ENCODE measurements at places on chromosomes 2 and 18.

DNA sequence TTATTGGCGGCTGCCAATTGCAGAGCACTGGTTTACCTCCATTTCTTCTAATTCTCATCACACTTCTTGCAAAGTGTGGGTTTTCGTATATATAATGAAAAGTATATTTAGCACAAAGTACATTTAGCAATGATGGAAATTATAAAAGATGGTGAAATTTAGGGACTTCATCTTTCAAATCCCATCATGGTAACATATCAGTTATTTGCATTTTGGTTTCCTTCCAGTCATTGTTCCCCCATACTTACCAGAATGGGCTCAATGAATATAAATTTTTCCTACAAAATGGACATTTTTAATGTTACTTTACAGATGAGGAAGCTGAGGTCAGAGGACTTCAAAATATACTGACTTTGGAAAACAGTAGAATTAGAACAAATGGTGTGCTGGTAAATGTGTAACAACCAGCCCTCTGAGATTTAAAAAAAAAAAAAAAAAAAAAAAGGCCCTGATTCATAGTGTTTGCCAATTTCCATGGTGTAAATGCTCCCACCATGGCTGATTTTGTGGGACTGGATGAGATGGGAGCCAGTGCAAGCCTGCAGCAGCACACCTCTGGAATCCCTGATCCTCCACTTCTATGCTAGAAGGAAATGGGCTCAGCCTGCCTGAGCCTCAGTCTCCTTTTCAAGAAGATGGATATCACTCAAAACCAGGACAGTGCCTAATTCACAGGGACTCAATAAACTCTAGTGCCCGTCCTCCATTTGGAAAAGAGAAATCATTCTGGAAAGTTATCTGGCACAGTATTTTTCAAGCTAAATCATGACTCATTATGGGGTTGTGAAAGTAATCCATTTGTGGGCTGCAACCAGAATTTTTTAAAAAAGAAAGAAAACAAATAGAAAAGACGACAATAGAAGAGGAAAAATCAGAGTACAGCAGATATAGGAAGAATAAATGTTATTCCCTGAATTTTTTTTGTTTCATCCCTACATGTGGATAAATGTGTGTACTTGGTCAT is 34.0 kb downstream of the LBH start:
- no peak for DNase-seq

DNA sequence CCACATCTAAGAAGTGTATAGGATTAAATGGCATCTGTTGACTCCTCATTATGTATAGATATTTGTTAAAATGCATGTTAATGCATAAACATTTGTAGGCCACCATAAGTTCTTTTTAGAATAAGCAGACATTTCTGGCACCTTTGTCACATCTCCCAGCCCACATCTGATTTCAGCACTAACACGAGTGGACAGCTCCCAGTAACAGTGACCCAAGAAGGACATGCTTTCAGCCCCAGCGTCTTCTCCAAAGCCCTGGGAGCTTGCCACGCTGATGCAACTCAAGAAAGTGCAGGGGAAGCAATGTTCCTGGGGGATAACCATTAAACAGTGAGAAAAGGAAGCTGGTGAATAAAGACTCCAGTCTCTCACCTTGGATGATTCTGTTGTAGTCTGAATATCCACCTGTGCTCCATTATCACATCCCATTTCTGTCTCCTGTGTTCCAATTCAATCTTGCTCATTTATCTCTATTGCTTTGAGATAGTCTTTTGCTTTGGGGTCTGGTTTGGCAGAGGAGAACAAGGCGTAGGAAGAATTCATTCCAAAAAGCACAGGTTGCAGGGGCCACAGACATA is 182.6 kb upstream of the THSD7B start:
- DNase-seq: no peak

GRCh38 chr2:79576451-79576850 is 63.6 kb downstream of the CTNNA2 start:
- DNase-seq: no peak

GRCh38 chr18:45553723-45554388 is 61.4 kb upstream of the SLC14A2 start:
- no peak for DNase-seq

- no peak for DNase-seq
These were observed 138.5 kb upstream of the NETO1 start for GRCh38 chr18:73006331-73006730.

- DNase-seq: no peak
These were observed 41.2 kb upstream of the DAPL1 start for GRCh38 chr2:158753641-158754611.

DNA sequence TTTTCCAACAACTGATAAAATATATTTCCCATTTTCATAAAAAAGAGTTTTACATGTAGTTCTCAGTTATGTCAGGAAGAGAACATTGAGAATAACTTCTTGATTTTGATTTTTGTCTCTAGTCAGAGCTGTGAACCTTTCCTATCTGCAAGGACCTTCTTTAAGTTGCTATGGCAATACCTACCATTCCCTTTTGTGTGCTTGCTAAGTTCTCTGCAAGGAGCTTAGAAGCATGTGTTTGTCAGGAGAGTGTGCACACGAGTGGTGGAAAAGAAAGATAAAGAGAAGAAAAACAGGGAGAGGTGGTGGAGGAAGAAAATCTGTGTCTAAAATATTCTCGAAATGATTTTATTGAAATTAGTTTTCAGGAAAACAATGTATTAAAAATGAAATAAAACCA is 140.3 kb upstream of the SLC8A1 start:
- no peak for DNase-seq

- DNase-seq: no peak
These were observed 93.5 kb downstream of the VWA3B start for GRCh38 chr2:98180456-98180855.

DNA sequence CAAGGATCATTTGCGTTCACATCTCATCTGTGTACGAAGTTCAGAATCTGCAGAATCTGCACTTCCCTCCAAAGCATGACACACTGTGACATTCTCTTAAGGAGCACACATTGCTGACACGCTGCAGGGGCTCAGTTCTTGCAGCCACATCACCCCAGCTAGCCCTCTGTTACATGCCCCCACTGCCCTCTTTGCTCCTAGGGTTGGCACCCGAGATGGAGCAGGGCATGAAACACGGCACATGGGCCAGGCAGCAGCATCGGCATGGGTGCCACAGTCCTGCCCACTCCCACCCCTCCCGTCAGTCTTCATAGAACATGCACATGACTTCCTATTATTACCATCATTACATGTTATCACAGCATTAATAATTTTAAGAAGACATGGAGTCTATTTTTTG is 76.4 kb downstream of the COL6A3 start:
- DNase-seq: no peak

- no peak for DNase-seq
These were observed 31.5 kb downstream of the TRABD2A start for GRCh38 chr2:84849271-84849952.

GRCh38 chr2:180405520-180405919 is 398.4 kb upstream of the CWC22 start:
- no peak for DNase-seq

DNA sequence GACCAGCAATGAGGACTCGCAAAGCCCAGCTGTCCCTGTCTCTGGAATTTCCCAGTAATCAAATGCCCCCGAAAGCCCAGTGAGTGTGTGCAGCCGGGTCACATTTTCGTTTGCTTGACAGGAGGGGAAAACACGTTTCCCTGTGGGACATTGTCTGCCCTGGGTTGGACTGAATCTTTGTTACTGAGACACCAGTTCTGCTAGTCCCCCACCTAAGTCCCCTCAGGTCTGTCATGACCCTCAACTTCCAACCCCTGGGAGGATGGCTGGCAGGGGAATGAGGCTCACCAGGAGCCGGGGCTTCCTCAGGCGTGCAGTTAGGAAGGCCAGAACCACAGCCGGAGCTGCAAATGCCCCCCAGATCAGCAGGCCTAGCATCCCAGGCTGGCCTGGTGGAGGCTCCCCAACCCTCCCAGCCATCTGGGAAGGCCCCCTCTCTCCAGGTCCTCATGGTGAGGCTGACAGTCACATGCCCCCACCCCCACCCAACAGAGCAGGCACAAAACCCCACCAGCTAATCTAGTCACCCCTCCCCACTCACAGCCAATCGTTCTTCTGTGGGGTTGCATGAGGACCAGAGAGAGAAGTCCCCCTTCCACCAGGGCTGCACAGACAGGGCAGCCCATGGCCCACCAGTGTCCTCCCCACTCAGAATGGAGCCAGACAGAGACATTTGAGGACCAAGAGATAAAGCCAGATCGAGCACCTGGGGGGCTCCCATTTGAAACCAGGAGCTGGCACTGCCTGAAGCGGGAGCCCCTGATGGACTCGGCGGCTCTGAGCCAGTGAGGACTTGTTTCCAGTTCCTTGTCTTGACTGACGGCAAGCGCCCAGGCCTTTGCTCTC is 33.6 kb downstream of the CYP26B1 start:
- DNase-seq: no peak

DNA sequence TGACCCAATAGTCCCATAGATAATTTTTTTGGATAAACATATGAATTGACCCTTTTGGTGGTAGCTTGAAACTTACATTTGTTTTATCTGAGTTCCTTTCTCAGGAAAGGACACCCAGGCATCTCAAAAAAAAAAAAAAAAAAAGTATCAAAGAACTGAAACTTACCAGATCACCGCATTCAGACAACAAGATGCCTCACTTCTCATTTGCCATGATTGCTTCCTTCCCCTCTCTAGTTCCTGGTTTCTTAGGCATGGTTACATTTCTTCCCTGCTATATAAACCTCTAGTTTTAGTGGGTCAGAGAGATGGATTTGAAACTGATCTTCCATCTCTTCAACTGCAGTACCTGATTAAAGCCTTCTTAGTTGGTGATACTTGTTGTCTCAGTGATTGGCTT is 240.1 kb downstream of the ACKR3 start:
- DNase-seq: no peak

DNA sequence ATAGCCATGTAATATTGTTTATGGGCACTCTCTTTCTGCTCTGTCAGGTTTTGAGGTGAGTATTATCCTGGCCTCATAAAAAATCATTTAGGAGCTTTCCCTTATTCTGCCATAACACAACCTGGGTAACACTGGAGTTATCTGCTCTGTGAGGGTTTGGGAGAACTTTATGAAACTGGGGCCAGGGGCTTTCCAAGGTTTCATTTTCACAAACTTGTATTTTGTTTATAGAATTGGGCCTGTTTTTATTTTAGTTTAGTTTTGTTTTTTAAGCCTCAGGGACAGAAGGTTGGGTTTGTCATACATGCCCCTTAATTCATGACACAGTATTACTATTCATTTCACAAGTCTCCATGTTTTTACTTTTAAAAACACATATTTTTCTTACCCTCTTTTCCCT is 83.5 kb downstream of the IRS1 start:
- no peak for DNase-seq

GRCh38 chr18:3511980-3512379 is 62.0 kb downstream of the TGIF1 start:
- DNase-seq: no peak

- DNase-seq: no peak
These were observed 285.9 kb downstream of the SLC8A1 start for GRCh38 chr2:40166006-40166405.

DNA sequence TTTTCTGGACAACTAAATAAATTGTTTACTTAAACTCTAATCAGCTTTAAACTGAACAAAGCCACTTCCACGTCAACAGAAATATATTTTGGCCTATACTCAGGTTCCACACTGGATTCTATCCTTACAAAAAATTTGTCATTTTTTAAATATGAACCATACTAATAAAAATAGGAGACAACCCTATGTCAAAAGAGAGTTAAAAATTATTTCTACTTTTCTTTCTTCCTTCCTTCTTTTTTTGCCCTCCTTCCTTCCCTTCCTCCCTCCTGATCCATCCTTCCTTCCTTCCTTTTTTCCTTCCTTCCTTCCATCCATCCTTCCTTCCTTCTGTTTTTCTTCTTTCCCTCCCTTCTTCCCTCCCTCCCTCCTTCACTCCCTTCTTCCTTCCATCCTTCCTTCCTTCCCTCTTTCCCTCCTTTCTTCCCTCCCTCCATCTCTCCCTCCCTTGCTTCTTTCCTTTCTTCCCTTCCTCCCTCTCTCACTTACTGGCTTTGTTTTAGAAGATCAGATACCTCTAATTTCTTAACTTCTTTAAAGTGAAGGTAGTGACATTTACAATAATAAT is 1444.9 kb downstream of the DPP10 start:
- no peak for DNase-seq

DNA sequence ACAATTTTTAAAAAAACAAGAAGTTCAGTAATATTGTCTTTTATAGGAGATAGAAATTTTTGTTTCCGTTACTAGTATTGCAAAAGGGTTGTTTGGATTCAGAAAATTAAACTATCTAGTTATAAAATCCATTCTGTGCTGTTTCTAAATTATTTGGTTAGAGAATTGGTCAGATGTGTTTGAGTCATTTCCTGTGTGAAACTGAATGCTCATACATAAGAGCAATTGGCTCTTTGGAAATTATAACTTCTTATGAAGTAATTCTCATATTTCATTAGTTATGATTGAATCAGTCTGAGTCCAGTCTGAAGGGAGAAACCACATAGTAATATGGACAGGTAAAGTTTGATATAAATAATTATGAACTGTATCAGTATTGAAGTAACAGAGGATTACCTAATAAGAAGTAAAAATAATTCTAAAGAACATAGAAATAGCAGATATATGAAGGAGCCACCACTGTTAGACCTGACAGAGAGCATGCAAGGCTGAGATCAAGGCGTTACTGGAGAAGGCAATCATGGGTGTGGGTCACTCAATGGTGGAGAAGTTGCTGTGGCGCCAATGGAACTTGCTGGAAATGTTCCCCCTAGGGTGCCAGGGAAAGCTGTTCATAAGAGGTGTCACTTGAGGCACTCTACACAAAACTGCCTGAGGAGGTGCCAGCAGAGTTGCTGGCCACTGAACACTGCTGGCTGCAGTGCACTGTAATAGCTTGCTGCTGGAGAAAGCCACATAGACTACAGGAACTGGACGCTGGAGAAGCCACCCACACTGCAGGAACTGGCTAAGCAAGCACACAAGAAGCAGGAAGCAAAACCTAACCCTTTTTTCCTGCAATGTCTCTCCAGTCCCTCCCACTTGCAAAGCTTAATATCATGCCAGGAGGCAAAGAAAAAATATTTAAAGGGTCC is 18.0 kb upstream of the FAP start:
- DNase-seq: no peak

DNA sequence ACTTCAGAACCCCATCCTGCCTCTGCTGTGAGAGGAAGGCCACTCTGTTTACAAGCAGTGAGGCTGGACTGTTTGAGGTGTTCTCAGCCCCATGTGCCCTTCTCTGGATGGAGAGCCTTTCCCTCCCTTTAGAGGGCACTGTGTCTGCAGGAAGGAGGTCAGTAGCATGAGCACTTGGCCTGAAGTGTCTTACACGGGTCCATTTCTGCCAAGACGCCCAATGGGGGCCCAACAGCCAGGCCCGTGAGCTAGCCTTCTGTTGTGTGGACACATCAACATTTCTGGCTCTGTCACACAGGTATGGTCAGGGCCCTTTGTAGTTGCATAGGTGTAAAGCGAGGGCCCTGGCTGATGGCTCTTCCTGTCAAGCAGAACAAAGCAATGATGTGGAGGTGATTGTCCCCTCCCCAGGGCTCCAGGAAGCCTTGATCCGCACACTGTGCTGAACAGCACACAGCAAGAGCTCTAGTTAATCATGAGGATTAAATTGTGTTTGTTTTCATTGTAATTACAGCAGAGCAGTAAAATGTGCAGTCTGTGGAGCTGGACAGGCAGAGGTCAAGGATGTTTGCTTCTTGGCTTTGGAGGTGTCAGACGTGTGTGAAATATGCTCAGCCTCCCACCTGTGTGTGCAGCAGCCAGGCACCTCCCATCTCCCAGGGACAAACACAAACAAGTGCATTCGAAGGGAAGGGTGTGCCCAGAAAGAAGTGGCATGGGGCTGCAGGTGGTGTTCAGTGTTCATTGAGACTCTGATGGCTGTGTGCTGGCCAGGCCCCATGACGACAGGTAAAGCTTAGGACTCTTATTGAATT is 132.1 kb downstream of the SH3RF3 start:
- DNase-seq: no peak
